ENCODE measurements at places on chromosomes 3 and 15.

DNA sequence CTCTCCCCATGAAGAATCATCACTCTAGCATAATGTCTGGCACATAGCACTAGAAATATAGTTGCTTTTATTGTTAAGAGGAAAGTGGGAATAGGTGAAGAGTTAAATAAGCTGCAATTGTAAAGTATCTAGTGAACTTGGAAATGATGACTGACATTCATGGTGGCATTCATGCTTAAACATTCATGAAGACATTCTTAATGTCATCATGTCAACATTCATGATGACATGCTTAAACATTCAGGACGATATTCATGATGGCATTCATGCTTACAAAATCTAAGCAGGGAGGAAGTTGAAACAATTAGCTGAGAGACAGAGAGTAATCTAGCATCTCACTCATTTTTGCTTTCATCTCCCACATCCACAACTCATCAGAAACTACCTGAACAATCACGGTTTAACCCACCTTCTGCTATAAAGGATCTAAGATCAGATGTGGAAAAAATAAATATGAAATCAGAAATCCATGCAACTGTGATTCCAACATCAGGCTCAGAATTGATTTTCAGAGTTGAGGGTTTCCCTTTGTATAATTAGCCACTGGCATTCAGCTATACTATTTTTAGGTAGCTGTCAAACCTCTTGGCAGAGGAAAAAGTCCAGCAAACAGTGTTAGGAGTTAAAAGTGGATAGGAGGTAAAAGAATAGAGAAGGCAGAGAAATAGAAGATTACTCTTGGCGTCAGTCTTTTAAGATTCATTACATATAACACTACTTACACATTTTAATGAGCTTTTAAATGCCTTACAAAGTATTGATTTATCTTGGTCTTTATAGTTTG, 3.5 kb downstream of the DRD3 start:
- DNase-seq: no peak

DNA sequence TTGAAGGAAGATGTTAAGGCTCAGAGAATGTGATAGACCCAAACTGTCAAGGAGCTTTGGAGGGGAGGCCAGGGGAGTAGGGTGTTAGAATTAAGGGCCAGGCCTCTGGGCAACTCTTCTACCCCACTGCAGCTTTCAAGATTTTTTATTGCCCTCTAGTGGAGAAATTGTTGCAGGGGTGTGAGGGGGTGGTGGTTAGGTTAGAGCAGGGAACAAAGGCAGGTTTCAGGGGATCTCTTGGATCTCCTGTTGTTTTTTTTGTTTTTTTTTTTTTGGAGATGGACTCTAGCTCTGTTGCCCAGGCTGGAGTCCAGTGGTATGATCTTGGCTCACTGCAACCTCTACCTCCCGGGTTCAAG, 1.4 kb upstream of the SEC13 start:
- DNase-seq: peak; percentile 44

GRCh38 chr3:46019707-46020106, 7.6 kb downstream of the XCR1 start:
- no peak for DNase-seq

DNA sequence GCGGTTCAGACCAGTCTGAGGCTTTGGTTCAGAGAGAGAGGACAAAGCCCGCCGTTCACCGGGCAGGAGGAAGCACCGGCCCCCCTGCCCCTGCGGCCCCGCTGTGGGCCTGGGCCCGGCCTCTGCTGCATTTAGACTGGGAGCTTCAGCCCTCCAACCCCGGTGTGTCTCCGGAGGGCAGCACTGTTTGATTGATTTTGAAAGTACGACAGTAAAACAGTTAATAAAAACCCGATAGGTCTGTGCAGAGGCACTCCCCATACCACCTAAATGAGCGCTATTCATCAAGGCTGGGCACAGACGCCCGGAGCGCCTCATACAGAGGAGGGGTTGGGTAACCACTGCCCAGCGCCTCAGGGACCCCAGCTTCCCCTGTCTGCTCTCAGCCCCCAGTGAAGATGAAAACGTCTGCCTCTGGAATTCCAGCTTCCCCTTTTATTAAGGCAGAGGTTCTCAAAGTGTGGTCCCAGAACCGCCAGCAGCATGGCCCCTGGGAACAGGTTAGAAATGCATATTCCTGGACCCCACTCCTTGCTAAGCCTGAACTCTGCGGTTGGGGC, 256.7 kb upstream of the TLE3 start:
- DNase-seq: no peak

DNA sequence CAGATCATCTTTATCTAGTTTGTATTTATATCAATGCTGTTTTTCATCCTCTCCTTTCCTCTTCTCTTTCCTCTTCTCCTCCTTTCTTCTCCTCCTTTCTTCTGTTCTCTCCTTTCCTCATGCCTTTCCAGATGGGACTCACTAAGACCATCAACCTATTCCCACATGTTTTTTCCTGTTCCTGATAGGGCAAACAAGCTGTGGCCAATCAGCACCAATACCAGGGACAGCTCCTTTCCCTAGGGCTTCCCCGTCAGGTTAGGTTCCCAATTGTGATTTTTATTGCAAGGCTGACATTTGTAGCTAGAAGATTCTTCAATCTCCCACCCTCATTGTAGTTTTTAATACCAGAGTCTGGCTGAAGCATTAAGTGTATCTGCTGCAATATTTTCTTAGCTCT, 76.3 kb upstream of the COL8A1 start:
- DNase-seq: no peak
